Neural progenitor cell (in vitro differentiated cells): ENCODE measurements at places on chromosomes 5 and 9. TPM values are rescaled to one million over a fixed set of nuclear protein-coding genes. Genes with fewer than 3 reads are reported as not detected.

GRCh38 chr9:137136881-137137607 is 1.9 kb upstream of the GRIN1 start:
- DNase-seq = no peak

CD14 gene
- not detected in 2 replicates for total RNA-seq

ACTBL2 gene
- not detected in 2 replicates for total RNA-seq

DNA sequence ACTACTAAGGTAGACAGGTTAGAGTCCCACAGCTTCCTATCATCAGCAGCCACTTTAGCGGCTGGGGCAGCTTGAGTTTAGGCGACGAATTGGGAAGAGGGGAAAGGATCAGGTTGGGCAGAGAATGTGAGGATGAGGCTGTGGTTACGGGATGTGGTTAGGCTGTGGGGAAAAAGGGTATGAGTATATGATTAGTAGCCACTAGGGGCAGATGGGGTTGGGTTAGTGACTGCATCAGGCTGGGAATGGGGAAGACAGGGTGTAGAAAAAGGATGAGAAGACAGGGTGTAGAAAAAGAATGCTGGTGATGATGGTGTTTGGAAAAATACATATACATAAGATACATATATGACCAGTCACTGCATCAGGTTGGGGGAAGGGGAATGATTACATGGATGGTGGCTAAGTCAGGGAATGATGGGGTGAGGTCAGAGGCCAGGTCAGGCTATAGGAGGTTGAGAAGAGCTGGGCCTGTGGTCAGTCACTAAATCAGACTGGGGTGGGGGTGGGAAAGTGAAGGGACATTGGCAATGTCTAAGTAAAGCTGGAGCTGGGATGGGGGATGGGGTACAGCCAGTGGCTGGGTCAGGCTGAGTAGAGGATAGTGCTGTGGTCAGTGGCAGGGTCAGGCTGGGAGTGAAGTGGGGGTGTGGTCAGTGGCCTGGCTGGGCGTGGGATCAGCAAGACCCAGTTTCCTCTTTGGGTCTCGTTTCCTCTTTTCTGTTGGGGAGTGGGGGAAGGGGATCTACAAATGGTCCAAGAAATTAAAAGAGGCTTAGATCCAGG is 2.1 kb downstream of the TLN1 start:
- peak; percentile 70 for DNase-seq

- DNase-seq = no peak
Measured at GRCh38 chr9:33159777-33160127, 7.4 kb downstream of the B4GALT1 start.
